ENCODE measurements at places on chromosomes 5 and 9.
A peak's percentile ranks its signal among the peaks of the same experiment; 100 is the strongest.

- DNase-seq: no peak
Observed at GRCh38 chr9:71858102-71858798, 52.7 kb downstream of the ABHD17B start.

DNA sequence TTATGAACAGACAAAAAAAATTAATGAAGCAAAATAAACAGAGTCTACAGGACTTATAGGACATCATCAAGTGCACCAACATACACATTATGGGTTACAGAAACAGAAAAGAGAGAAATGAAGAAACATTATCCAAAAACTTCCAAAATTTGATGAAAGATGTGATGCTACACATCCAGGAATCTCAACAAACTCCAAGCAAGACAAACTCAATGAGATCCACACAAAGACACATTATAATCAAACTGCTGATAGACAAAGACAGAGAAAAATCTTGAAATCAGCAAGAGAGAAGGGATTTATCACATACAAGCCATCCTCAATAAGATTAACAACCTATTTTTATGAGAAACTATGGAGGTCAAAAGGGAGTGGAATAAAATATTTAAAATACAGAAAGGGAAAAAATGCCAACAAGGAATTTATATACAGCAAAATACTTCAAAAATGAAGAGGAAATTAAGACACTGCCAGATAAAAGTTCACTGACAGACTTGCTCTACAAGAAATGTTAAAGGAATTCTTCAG lies 101.0 kb downstream of the NR2F1-AS1 start:
- no peak for DNase-seq

DNA sequence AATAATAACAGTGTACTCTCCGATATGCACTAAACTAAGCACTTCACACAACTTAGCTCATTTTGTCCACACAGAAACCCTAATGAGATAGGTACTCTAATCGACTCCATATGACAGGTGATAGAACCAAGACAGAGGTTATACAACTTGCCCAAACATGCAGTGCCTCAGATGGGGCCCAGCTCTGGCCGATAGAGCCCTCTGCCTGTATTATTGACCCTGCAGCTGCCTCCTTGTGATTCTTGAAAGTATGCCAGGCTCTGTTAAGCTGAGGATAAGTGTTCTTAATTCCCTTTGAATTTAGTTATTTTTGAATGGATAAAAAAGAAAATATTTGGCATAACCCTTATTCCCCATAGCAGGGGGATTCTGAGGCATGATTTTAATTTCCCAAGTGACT lies 78.5 kb downstream of the HMHB1 start:
- DNase-seq: no peak

DNA sequence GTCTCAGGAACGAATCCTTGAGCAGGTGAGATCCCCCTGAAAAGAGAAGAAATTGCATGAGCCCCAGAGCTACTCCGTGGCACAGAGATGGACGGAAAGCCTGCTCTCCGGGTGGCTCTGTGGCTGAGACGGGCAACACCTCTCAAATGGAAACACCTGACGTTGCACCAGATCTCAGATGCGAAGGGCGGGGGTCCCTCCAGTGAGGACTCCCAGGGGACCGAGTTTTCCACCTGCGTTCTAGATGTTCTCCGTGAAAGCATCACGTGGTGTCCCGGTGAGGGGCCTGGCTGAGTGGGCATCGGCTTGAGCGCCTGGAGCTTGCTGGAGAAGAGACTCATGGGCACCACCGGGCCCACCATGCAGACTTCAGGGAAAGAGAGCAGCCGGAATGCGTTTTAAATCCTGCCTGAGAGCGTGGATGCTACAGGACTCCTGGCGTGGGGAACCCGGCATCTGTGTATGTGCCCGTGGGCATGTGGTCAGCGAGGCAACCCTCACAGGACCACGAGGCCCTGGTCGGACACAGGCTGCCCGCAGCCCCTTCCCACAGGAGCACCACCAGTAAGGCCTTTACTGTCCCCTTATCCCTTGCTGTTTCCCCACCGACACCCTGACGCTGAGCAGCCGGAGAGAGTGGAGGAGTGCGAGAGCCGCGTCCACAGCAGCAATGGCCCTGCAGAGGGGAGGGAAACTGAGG lies 378.4 kb upstream of the IRX4 start:
- DNase-seq: no peak

DNA sequence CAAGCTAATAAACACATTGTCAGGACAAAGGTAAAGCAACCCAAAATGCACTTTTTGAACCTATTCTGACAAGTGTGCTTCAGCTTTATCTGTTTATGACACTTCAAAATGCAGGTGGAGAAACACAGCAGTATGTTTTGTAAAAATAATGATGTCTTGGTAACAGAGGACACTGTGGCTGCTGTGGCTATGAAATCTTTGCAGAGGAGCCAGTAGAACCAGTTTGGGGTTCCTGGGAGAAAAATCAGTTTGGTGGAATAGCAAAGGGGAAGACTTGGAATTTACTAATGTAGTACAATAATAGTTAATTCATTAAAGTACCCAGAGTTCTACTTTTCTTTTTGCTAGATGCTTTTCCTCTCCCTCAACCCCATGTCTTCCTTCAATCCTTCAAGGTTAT lies 40.6 kb downstream of the SIL1 start:
- DNase-seq: no peak

DNA sequence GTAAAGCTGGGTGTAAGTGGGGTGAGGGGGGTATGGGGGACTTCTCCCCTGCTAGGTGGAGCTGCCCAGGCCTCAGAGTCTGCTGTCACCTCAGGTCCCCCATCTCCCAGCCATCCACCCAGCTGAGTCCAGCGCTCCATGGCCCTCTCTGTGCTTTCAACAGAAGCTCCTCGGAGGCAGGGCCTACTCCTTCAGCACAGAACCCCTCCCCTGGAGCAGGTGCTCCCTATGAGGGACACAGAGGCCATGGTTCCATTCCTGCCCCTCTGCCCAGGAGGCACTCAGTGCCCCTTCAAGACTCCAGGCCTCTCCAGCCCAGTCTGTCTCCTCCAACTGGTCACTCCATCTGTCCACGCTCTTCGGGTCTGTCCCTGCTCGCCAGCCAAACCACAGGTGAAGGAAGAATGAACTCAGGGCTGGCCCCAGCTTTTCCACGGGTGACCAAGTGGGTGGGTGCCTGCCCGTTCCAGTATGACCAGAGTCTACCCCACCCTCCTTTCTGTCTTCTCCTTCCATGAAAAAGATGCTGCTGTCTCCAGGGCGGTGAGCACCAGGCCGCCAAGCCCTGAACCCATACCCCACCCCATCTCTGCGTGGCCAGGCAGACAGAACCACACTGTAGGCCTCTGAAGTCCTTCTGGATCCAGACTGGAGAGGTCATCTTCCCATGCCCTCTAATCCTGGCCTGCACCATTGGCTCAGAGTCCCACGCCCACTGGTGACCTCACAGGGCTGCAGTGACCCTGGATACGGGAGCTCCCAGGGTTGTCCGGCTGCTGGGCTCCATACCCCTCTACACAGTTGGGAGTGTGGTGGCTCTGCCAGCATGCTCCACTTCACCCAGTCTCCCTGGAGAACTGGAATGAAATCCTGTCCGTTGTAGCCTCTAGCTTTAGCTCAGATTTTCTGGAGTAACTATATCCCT lies 11.9 kb downstream of the GBGT1 start:
- no peak for DNase-seq

GRCh38 chr9:92294297-92294676 lies 790 bp upstream of the IARS1 start:
- DNase-seq: peak; percentile 33

Measured in activated CD8-positive, alpha-beta T cell treated with anti-CD3 and anti-CD28 coated beads, Interleukin-2, amount 10 ng/mL, durations not matched to agents 7 days and 5 days (primary cell).